A549 (cell line): ENCODE measurements at places on chromosomes 11 and 22.

GRCh38 chr11:117468888-117469287 is 141.2 kb downstream of the CEP164 start:
- DNase-seq = no peak

GRCh38 chr11:134554861-134555260 is 142.8 kb upstream of the B3GAT1 start:
- no peak for DNase-seq

DNA sequence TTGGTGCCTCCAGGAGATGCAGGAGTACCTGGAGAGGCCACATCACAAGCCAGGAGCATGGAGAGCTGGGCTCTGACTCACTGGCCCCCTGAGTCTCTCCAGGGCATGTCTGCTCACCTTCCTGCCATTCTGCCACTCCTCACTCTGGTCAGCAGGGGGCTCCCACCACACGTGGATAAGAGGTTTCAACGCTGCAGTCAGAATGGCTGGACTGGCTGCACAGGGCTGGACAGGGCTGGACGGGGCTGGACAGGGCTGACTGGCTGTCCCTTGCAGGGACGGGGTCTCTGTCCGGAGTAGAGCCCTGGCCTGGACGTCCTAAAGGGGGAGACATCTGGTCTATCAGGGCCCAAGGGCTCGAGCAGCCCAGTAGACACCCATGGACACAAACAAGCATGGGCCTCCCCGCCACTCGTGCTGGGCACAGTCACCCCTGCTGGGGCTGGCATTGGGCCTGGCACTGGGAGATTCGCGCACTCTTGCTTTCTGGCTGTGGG is 34.6 kb downstream of the CYTH4 start:
- peak; percentile 87 for DNase-seq

- no peak for DNase-seq
Observed at GRCh38 chr22:41910050-41911000, 4.5 kb downstream of the SHISA8 start.

- DNase-seq = peak; percentile 80
Observed at GRCh38 chr11:57456960-57457642, 3.2 kb upstream of the RTN4RL2 start.

DNA sequence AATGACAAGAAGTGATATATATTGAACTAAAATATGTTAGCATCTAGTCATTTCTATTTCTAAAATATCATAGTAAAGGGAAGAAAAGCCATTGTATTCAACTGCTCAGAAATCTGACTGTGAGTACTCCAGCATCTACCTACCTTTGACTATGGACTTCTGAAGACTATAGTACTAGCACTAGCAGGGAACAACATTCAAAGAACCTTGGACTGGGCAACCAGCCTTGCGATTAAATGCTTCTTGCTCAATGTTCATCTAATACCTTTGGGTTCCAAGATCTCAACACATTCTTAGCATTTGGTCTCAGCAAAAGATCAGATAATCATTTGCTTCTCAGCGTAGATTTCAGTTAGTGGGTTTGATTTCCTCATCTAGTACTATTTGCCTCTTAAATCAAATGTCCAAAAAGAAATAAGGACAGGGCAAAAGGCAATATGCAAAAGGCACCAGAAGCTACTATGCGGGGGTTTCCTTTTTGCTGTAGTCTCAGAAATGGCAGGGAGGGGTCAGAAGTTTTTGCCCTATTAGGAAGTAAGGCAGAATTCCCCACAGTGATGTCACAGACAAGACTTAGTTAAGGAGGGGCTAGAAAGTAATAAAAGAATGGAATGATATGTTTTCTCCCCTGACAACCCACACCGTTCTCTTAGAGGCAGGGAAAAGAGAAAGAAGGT is 80.6 kb downstream of the GAB2 start:
- DNase-seq = no peak

DNA sequence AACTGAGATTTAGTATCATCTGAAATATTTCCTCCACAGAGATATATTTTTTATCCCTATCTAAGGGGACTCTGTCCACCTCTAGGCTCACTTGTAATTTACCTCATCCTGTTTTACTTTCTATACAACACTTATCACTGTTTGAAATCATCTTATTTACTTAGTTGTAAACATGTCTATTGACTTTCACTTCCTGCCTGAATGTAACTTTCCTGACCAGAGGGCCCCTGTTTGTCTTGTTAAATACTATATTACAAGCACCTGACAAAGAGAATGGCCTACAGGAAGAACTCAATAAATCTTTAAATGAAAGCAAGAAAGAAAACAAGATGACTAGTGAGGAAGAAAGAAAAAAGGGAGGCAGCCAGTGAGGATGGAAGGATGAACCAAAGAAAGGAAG is 1727.5 kb downstream of the LRRC4C start:
- no peak for DNase-seq

- DNase-seq = no peak
Observed at GRCh38 chr22:21098099-21098671, 52.4 kb downstream of the LRRC74B start.

- DNase-seq = no peak
Observed at GRCh38 chr11:83410605-83411565, 124.7 kb upstream of the CCDC90B start.

DNA sequence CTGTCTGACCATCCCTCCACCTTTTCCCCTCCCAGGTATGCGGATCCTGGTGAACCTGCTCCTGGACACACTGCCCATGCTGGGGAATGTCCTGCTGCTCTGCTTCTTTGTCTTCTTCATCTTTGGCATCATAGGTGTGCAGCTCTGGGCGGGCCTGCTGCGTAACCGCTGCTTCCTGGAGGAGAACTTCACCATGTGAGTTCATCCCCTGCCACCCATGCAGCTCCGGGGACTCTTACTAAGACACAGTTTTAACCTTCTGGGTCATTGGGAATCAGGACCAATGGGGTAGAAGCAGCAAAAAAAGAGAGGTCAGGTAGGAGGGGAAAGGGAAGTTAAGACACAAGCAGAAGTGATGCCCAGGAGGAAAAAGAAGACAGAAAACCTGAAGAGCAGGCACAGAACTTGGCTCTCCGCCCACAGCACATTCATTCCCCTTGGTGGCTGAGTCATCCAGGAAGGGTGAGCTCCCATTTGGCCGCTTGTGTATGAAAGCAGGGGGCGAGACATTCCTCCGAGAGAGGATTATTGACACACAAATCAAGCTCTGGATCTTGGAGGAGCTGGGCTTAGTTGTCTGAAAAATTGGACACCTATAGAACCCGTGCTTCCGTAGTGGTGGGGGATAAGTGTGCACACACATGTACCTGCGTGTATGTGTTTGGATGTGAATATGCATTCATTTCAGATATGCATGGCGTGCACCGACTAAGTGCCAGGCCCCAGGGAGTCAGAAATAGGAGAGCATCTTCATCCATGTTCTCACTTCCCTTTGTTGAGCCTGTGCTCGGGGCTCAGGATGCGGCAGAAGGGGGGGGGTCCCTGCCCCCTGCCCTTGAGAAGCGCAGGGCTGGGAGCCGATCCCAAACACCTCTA is 64.2 kb downstream of the CACNA1I start:
- peak; percentile 75 for DNase-seq

DNA sequence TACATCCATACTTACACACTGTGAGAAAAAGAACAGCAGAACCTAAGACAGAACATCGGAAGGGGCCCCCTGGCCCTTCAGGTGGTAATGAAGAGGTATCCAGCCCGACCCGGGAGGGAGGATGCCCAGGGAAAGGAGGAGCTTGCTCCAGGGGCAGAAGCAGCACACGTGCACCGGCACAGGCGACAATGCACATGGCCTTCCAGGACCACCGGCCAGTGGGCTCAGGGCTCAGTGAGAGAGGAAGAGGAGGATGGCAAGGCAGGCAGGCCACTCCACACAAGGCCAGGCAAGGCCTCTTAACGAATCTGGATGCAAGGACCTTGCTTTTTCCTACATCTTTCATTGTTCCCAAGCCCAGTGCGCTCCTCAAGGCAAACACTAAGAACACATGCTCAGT is 52.6 kb downstream of the MICAL3 start:
- no peak for DNase-seq

DNA sequence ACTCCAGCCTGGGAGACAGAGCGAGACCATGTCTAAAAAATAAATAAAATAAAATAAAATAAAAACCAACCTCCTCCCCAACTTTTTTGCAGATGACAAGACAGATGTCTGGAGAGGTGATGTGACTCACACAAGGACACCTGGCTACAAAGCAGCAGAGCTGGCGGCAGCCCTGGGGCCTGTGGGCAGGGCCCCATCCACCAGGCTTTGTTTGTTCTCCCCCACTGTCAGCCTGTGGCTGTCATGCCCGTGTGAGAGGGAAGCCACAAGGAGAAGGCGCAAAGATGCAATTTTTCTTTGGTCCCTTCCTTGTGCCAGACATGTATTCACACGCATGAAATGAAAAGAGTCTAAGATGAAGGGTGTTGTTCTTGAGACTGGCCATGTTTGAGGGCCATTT is 16.6 kb downstream of the CD59 start:
- no peak for DNase-seq

DNA sequence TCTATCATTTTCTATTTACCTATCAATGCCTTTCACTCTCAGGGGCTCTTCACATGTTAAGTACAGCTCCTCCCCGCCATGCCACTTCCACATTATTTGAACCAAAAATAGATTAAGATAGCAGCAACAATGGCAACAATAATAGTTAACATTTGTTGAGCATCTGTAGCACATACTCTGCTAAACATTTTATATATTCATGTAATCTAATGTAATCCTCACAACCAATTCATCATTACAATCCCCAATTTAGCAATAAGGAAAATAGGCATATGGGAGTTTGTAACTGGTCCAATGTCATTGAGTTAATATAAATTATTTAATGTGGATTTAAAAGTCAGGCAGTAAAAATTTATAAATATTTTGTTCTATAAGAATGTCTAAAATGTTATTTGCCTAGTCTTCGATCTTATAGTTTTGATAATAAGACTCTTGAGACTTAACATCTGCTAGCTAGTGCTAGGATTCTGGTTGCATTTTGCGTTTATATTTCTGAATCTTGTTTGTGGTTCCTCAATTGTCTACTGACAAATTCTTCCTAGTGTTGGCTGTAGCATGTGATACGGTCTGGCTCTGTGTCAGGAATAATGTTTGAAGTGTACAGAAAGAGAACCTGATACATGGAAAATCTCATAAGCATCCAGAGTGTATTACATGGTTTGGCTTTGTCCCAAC is 621.5 kb upstream of the LUZP2 start:
- DNase-seq = no peak

DNA sequence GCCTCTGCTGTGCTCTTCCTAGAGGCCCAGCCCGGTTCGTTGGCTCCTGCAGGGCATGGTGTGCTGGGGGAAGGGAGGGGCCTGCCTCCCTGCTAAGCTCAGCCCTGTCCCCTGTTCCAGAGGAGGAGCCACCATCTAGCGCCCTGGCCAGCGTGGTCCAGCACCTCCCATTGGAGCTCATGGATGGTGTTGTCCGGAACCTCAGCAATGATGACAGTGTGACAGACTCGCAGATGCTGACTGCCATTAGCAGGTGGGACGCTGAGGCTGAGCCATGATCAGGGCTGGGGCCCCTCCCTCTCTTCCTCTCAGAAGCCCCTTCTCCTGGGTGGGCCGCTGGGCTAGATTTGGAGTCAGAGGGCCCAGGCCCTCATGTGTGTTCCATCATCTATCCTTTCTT is 9.1 kb downstream of the USP35 start:
- DNase-seq = no peak

DNA sequence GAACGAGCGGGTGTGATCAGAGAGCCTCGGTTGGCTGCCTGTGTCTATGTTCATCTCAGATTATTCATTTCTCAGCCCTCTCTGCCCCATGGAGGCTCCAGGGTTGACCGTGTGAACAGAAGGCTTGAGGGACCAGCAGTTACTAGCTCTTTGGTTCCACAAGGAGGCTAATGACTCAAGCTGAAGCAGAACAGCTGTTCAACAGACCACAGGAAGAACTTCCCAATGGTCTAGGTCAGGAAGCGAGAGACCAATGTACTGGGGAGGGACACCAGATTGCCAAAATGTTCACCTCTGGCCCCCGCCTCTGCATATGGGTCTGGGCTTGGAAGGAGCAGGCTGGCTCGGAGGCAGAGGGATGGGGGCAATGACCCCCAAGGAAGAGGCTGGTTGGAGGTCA is 14.7 kb upstream of the PDE2A start:
- DNase-seq = no peak

GRCh38 chr22:21690401-21690801 is 24.6 kb downstream of the PPIL2 start:
- DNase-seq = no peak

DNA sequence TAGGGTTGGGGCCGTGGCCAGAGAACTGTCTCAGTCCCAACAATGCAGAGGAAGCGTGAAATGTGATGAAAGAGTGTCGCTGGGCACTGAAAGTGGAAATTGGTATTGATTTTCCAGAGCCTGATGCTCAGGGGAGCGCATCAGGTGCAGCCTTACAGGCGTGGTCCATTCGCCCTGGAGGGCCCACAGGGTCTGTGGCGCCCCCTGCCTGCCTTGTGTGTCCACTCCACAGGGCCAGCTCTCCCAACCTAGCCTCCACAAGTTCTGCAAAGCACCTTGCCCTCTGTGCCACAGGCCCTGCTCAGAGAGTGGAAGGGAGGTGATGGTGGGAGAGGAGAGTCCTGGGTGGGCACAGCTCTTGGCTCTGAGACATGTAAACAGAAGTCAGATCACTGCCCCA is 54.9 kb upstream of the LMO1 start:
- DNase-seq = no peak

DNA sequence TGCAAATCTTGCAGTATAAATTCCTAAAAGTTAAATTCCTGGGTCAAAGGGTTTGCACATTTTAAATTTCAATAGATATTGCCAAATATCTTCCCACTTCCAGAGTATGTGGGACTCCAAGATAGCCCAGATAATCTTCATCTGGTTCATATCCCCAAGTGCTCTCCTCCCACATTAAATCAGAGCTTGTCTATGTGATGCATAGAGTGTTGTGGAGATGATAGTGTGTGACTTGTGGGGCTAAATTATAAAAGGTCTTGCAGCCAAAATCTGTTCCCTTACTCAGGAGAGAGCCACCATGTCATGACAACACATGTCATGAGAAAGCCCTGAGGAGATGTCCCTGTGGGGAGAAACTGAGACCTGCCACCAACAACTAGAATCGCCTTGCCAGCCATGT is 39.9 kb upstream of the TEAD1 start:
- DNase-seq = no peak

DNA sequence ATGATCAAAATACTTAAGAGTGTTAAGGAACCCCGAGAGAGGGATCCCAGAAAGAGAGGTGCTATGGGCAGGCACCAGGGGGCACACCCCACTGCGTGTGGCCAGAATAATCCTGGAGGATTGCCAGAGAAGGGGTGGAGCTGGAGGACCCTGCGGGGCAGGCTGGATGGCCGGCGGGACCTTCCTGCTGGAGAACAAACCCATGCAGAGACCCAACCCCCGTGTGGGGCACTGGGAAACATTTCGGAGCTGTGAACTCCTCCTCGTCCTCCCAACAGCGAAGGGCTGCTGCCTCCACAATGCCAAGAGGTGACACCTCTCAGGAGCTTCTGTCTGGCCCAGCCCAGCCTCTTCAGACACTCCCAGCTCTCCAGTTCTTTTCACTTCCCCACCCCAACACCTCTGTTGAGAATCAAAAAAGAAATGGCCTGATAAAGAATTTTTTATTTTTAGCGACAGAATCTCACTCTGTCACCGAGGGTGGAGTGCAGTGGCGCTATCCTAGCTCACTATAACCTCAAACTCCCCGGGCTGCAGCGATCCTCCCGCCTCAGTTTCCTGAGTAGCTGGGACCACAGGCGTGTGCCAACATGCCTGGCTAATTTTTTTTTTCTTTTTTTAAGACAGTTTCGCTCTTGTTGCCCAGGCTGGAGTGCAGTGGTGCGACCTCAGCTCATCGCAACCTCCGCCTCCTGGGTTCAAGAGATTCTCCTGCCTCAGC is 25.6 kb downstream of the RHOD start:
- no peak for DNase-seq

GRCh38 chr11:129373489-129373953 is 2.1 kb upstream of the BARX2 start:
- DNase-seq = no peak

GRCh38 chr11:64022125-64022784 is 13.5 kb upstream of the FLRT1 start:
- DNase-seq = no peak
